ENCODE measurements at places on chromosomes 1 and 21.

DNA sequence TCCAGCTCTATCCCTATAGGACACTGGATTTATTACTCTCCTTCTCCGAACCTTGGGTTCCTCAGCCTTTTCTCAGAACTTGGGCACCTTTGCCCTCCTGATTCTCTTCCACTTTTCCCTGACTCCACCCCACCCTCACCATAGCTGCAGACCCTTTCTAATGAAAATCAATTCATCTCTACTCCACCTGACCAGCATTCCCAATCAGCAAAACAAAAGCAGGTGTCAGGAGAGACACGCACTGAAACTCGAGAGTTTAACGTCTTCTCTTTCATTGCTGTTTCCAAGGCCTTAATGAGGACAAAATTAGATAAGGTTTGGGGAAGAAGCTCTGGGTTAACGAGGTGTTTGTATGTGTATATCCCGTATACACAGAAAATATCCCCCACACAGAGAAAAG lies 208.8 kb downstream of the PLPP3 start:
- peaks cover 22% of the 10 kb centered on the region for H3K4me1 ChIP-seq
- no peak for DNase-seq
- no peaks in the 10 kb centered on the region for H3K27me3 ChIP-seq
- no peak overlapping the region for H3K27ac ChIP-seq
- H3K4me3 ChIP-seq: no peak overlapping the region
- H3K36me3 ChIP-seq: no peaks in the 10 kb centered on the region

GRCh38 chr1:212962509-212962908 lies 12.2 kb downstream of the VASH2 start:
- H3K4me1 ChIP-seq: peaks cover 4% of the 10 kb centered on the region
- H3K27ac ChIP-seq: no peak overlapping the region
- H3K4me3 ChIP-seq: no peak overlapping the region
- DNase-seq: no peak
- no peaks in the 10 kb centered on the region for H3K27me3 ChIP-seq

DNA sequence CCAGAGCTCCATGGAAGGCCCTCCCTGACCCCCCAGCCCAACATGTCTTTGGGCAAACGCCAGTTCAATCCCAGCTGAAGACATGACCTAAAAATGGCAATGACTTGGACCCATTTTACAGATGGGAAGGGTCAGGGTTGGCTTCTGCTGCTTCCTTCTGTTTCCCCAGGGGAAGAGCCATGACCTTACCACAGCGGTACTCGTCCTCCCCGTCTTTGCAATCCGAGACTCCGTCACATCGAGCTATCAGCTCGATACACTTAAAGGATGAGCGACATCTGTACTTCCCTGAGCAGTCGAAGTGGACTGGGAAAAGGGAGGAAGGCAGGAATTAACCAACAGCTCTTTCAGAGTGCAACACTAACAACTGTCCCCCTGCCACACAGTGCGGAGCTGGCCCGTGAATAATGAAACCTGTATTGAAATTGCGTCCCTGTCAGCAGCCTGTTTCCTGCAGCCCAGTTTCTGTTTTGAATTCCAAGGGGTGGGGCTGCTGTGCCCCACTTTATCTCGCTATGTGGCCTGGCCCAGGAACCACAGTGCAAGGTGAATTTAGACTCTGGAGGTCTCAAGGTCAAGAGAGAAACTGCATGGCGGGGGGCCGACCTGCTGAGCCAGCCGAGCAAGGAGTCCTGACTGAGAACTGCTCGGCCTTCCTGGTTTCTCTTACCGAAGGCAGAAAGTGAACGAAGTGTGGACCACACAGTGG lies 7.0 kb downstream of the TMPRSS3 start:
- H3K4me1 ChIP-seq: peaks cover 26% of the 10 kb centered on the region
- H3K36me3 ChIP-seq: no peaks in the 10 kb centered on the region
- peak overlapping the region; percentile 54 for H3K27ac ChIP-seq
- no peak overlapping the region for H3K4me3 ChIP-seq
- DNase-seq: no peak

- peaks cover 2% of the 10 kb centered on the region for H3K27me3 ChIP-seq
- DNase-seq: no peak
- H3K4me3 ChIP-seq: no peak overlapping the region
- H3K36me3 ChIP-seq: peaks cover 3% of the 10 kb centered on the region
These were observed 391.6 kb downstream of the PBX1 start for GRCh38 chr1:164950541-164950986.

GRCh38 chr1:111938123-111938522 lies 51.3 kb downstream of the KCND3 start:
- H3K27ac ChIP-seq: no peak overlapping the region
- H3K4me3 ChIP-seq: no peak overlapping the region
- no peaks in the 10 kb centered on the region for H3K36me3 ChIP-seq

DNA sequence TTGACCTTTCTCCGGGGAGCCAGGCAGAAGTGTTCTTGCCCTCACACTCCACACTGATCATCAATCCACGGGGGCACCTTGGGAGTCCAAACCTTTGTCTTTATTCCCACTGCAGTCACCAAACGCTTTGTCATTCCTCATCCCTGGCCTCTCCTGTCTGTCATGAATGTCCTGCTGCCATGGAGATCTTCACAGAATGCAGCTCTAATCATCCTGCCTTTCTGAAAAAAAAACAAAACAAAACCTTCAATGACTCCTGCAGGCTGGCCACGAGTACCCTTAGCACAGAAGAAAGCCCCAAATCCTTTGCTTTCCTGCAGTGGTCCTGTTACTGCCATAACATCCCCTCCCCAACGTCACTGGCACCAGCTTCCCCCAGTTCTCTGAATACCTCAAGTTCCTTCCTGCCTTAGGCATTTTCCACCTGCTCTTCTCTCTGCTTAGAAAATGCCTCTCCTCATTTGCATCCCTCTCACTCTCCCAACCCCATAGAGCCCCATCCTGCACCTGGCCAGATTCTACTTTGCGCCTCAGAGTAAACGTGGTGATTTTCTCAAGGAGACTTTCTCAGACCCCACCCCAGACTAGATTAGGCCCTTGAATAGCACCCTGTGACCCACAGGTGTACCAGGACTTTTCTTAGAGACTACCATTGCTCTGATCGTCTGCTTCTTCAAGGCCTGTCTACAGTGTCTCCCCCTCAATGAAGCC lies 131.2 kb downstream of the AK5 start:
- no peak overlapping the region for H3K4me3 ChIP-seq
- peaks cover 21% of the 10 kb centered on the region for H3K4me1 ChIP-seq
- DNase-seq: no peak
- H3K36me3 ChIP-seq: no peaks in the 10 kb centered on the region
- peak overlapping the region; percentile 85 for H3K27ac ChIP-seq

DNA sequence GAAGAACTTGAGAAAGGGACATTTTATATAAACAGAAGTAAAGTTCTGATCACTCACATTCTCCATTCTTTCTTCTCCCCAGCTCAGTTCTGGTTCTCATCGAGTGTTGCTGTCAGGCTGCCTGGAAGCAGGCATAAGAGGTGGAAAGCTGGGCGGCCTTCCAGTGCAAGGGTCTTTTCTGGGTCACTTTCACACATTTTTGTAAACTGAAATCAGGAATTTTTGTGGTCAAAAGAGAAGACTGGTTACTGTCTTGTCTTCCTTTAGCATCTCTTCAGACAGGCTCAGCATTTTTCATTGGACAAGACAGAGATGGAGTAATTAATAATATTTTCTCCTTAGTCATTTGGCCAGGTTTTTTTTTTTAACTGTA lies 93.7 kb downstream of the CTH start:
- H3K27ac ChIP-seq: no peak overlapping the region
- H3K4me1 ChIP-seq: peaks cover under 1% of the 10 kb centered on the region
- no peaks in the 10 kb centered on the region for H3K36me3 ChIP-seq
- H3K27me3 ChIP-seq: no peaks in the 10 kb centered on the region
- DNase-seq: no peak

DNA sequence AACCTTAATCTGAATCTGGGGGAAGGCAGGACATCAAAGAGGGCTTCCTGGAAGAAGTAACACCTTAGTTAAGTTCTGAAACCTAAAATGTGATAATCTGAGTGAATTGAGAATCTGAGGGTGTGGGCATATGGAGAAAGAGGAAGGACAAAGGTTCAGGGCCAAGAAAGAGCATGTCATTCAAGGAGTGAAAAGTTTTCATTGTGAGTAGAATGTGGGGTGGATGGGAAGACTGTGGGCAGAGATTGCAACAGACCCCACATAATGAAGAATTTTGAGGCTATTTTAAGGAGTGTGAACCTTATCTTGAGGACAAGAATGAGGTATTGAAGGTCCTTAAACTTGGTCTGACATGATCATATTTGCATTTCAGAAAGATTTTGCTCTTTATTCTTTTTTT lies 227.2 kb downstream of the PTGER3 start:
- no peak for DNase-seq
- H3K27ac ChIP-seq: no peak overlapping the region
- no peak overlapping the region for H3K4me3 ChIP-seq
- no peaks in the 10 kb centered on the region for H3K36me3 ChIP-seq

GRCh38 chr1:239711768-239712167 lies 325.4 kb downstream of the CHRM3 start:
- no peak overlapping the region for H3K4me3 ChIP-seq
- no peaks in the 10 kb centered on the region for H3K27me3 ChIP-seq
- no peak for DNase-seq
- H3K4me1 ChIP-seq: no peaks in the 10 kb centered on the region
- H3K36me3 ChIP-seq: no peaks in the 10 kb centered on the region

Measured in neural crest cell (in vitro differentiated cells).